ENCODE measurements at places on chromosomes 7 and 10. TPM values are rescaled to one million over a fixed set of nuclear protein-coding genes. Genes with fewer than 3 reads are reported as not detected.

DNA sequence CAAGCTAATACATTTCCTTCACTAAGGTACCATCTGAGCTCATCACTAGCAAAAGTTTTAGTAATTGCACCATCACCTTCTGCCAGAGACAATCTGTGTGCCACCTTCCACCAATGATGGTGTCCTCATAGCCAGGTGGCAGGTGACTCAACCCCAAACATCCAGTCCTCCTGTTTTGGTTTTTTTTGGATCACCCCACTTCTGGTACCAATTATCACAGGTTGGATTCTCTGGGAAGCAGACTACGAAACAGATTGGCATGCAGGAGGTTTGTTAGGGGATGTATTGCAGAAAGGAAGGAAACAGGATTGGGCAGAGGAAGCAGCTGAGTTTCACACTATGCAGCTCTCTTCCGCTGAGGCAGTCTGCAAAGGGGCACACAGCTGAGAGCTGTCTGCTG, 4.5 kb upstream of the TACC2 start:
- H3K27ac ChIP-seq: no peak overlapping the region
- no peak overlapping the region for H3K4me3 ChIP-seq

- H3K4me1 ChIP-seq: no peaks in the 10 kb centered on the region
- no peaks in the 10 kb centered on the region for H3K27me3 ChIP-seq
- no peak for DNase-seq
- H3K36me3 ChIP-seq: no peaks in the 10 kb centered on the region
- H3K4me3 ChIP-seq: no peak overlapping the region
Measured at GRCh38 chr10:72764151-72764550, 72.2 kb downstream of the MCU start.

GRCh38 chr7:141122736-141123135, 48.9 kb downstream of the TMEM178B start:
- no peak overlapping the region for H3K4me3 ChIP-seq
- H3K36me3 ChIP-seq: no peaks in the 10 kb centered on the region
- no peak overlapping the region for H3K27ac ChIP-seq

DNA sequence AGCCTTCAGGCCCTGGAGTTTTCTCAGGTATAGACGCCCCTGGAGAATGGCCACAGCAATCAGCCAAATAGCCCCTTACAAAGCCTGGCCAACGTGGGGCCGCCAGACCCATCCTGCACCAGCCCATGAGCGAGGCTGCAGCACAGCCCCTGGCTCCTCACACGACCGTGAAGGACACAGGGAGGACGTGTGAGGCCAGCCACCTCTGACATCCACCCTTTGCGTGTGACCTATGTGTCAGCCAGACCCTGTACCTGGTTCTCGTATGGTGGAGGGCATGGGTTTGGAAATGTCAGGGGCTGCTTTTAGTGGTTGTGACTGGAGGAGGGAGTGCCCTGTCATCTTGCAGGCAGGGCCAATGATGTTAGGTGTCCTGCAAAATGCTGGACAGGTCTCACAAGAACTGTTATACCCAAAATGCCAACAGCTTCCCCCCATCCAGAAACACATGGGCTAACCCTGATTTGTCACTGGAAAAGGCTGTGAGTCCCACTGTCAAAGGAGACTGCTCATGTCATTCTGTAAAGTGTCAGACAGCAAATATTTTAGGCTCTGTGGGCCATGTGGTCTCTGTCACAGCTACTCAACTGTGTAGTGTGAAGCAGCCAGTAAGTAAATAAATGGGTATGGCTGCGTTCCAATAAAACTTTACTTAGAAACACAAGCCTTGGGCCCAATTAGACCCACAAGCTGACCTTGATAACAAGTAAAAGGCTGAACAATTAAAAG, 30.0 kb downstream of the NOD1 start:
- DNase-seq: no peak
- H3K36me3 ChIP-seq: peaks cover 32% of the 10 kb centered on the region
- no peak overlapping the region for H3K4me3 ChIP-seq
- no peak overlapping the region for H3K27ac ChIP-seq
- no peaks in the 10 kb centered on the region for H3K4me1 ChIP-seq
- no peaks in the 10 kb centered on the region for H3K27me3 ChIP-seq

DNA sequence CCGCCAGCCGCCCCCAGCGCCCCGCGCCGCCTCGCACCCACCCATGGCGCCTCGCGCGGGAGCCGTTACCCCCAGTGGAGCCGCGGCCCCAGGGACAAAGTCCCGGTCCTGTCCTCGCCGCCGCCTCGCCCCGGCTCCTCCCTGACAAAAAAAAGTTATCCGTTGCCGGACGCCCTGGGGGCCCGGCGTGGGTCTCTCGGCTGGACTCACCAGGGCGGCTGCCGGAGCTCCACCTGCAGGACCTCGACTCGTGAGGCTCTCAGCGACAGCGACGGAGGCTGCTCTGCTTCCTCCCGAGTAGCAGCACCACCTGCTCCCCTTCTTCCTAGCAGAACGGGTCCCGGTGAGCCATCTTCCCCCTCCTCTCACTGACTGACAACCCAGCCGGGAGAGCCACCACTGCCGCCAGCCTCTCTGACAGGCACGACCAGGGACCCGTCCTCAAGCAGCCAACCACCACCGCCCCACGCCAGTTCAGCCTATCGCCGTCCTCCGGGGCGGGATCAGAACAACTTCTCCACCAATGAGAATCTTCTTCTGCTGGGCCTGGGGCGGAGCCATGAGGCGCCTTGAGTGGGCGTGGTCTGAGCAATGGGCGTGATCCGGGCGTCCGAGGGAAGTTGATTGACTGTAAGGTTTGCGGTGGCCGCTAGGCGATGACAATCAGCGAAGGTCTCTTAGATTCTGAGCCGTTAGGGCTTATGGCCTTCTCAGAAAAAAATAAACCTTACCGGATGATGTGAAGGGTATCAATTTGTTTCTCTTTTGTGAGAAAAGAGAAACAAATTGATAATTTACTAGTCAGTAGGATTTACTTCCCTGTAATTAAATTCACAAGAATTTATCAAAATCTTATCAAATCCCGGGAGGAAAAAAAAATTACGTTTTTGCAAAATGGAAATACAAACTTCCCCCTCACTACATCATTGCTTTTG, at the start of gene HYCC1:
Gene HYCC1 (minus strand): TSS at position 416 of the 935 bp plus-strand sequence. CDS start 23,019 bp downstream, outside the sequence.
- H3K27me3 ChIP-seq: no peaks in the 10 kb centered on the region
- DNase-seq: peak; percentile 96
- H3K4me1 ChIP-seq: peaks cover 6% of the 10 kb centered on the region
- peak within 1 kb of the TSS; percentile 90 for H3K4me3 ChIP-seq

GRCh38 chr7:19491821-19492452, 216.9 kb downstream of the POLR1F start:
- H3K27ac ChIP-seq: no peak overlapping the region
- H3K4me1 ChIP-seq: no peaks in the 10 kb centered on the region
- H3K36me3 ChIP-seq: no peaks in the 10 kb centered on the region
- H3K4me3 ChIP-seq: no peak overlapping the region
- no peaks in the 10 kb centered on the region for H3K27me3 ChIP-seq
- DNase-seq: no peak

DNA sequence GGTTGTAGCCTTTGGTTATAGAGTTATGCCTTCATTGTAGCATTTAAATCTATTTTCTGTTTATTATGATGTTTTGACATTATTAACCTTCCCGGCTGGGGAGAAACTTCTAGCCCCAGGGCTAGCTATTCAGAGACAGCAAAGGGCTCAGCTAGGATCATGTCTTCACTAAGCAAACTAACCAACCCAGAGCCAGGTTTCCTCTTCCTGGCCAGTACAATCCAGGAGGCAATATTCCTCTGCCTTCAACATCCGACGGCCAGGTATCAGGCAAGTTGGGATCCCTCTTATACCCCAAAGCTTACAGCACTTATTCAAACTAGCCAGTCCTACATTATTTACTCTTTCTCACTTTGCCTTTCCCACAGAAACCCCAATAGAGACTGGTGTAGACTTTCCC, 1060.7 kb upstream of the GHITM start:
- H3K27me3 ChIP-seq: no peaks in the 10 kb centered on the region
- no peak overlapping the region for H3K27ac ChIP-seq
- no peak for DNase-seq
- no peaks in the 10 kb centered on the region for H3K4me1 ChIP-seq
- H3K4me3 ChIP-seq: no peak overlapping the region

- DNase-seq: no peak
- no peak overlapping the region for H3K4me3 ChIP-seq
- no peak overlapping the region for H3K27ac ChIP-seq
- H3K27me3 ChIP-seq: peaks cover 15% of the 10 kb centered on the region
- H3K4me1 ChIP-seq: peaks cover 4% of the 10 kb centered on the region
- no peaks in the 10 kb centered on the region for H3K36me3 ChIP-seq
Measured at GRCh38 chr7:329691-330281, 39.8 kb downstream of the FOXL3 start.

- no peaks in the 10 kb centered on the region for H3K4me1 ChIP-seq
- no peak overlapping the region for H3K4me3 ChIP-seq
- no peaks in the 10 kb centered on the region for H3K36me3 ChIP-seq
- no peaks in the 10 kb centered on the region for H3K27me3 ChIP-seq
Measured at GRCh38 chr7:115749924-115750323, 280.6 kb downstream of the TFEC start.

DNA sequence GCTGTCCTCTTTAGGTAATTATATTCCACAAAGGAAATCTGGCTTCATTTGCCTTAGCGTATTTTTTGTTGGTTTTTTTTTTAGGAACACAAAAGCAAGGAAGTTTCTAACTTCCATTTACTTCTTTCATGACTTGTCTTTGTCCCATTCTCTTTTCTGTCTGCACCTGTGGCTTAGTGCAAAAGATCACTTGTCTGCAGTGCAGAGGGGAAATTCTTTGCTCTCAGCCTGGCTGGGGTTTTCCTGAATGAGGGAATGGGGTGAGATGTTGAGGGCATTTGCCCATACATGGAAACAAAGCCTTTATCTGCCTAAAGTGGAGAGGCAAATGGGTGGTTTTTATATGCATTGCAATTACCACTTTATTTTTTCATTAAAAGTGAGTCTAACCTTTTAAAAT, 361.1 kb upstream of the IGFBP3 start:
- no peak overlapping the region for H3K27ac ChIP-seq
- H3K36me3 ChIP-seq: no peaks in the 10 kb centered on the region
- DNase-seq: no peak
- no peaks in the 10 kb centered on the region for H3K27me3 ChIP-seq

DNA sequence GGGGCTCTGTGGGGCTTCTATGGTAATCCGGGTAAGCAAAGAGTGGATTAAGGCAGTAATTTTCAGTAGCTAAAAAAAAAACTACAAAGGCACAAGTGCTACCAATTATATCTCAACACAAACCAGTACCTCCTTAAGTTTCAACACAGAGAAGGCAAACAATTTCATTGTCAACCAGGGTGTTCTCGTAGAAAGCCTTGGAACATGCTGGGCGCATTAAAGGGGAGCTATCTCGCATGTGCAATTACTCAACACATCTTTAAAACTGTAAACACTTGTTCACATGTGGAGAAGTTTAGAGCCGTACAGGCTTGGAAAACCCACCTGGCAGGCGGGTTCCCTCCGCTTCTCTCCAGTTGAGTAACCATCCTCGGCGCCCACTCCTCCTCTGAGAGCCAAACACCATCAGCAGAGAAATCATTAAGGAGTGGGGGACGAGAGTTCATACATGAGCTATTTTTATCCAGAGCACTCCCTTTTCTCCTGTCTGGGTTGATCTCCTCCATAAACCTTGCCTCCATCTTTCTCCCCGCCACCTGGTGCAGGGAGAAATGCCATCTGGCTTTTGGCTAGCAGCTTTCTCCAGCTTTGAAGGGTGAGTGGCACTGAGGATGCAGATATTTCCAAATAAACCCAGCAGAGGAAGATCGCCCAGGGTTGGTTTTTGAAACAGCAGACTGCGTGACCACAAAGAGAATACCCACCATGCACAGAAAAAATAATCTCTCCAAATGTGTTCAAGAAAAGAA, 287.1 kb downstream of the WDR11 start:
- no peak overlapping the region for H3K4me3 ChIP-seq
- no peak for DNase-seq
- no peak overlapping the region for H3K27ac ChIP-seq
- no peaks in the 10 kb centered on the region for H3K27me3 ChIP-seq

DNA sequence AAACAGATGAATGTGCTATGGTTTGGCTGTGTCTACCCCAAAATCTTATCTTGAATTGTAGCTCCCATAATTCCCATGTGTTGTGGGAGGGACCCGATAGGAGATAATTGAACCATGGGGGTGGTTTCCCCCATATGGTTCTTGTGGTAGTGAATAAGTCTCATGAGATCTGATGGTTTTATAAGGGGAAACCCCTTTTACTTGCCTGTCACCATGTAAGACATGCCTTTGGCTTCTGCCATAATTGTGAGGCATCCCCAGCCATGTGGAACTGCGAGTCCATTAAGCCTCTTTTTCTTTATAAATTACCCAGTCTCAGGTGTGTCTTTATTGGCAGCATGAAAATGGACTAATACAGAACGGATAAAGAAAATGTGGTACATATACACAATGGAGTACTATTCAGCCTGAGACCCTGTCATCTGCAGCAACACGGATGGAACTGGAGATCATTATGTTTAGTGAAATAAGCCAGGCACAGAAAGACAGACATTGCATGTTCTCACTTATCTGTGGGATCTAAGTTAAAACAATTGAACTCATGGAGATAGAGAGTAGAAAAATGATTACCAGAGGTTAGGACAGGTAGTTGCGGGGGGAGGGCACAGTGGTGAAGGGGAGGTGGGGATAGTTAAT, 587.6 kb upstream of the NRP1 start:
- no peak overlapping the region for H3K4me3 ChIP-seq
- DNase-seq: no peak
- no peaks in the 10 kb centered on the region for H3K4me1 ChIP-seq
- no peak overlapping the region for H3K27ac ChIP-seq
- H3K27me3 ChIP-seq: no peaks in the 10 kb centered on the region

DNA sequence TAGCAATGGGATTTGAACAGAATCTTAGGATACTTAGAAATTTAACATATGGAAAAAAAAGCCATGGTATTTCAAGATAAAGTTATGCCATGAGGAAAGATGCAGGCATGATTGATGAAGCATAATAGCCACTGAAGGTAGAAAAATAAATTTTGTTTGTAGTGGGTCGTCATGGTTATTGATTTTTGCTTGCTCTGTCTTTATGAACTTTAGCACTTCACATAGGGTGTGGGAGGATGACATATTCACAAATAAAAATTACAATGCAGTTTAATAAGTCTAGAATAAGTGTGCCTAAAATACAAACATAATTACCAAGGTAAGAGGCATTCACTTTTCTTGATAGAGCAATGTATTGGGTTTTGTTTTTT, 129.1 kb upstream of the SEMA3E start:
- no peaks in the 10 kb centered on the region for H3K27me3 ChIP-seq
- no peak overlapping the region for H3K4me3 ChIP-seq
- no peak overlapping the region for H3K27ac ChIP-seq
- no peaks in the 10 kb centered on the region for H3K4me1 ChIP-seq
- H3K36me3 ChIP-seq: no peaks in the 10 kb centered on the region

Gene SNCG
- 27.5 TPM for total RNA-seq

Gene LRRN3
- total RNA-seq: 23.8 TPM

Gene GLI3
- total RNA-seq: 3.2 TPM

Gene DYNC1I1
- 2.5 TPM for total RNA-seq

Gene PDE1C
- 2.4 TPM for total RNA-seq

Gene ADIRF
- total RNA-seq: 23.8 TPM

Gene CPA2
- 0.14 TPM for total RNA-seq

Gene PRSS2
- 1.8 TPM for total RNA-seq

Gene DNAJC9
- 48.7 TPM for total RNA-seq

Data from thymus (tissue), 14 donors.